ENCODE measurements at places on chromosomes 6 and 20. TPM values are rescaled to one million over a fixed set of nuclear protein-coding genes. Genes with fewer than 3 reads are reported as not detected.

DNA sequence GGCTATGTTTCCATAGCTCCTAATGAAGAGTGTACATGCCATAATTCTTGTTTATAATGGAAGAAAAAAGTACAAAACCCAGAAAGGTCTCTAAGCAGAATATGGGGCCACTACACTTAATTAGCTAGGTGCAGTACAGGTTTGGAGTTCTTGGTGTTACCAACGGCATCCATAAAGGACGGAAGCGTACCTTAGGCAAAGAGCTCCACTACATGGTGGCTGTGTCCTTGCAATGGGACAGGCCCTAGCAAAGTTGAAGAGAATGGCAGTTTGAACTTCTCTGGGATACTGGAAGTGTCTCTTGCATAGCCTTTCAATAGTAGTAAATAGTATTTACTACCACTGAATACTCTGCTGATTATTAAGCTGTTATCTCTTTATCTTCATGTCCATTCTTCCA lies 371.7 kb upstream of the MMS22L start:
- no peak for DNase-seq

DNA sequence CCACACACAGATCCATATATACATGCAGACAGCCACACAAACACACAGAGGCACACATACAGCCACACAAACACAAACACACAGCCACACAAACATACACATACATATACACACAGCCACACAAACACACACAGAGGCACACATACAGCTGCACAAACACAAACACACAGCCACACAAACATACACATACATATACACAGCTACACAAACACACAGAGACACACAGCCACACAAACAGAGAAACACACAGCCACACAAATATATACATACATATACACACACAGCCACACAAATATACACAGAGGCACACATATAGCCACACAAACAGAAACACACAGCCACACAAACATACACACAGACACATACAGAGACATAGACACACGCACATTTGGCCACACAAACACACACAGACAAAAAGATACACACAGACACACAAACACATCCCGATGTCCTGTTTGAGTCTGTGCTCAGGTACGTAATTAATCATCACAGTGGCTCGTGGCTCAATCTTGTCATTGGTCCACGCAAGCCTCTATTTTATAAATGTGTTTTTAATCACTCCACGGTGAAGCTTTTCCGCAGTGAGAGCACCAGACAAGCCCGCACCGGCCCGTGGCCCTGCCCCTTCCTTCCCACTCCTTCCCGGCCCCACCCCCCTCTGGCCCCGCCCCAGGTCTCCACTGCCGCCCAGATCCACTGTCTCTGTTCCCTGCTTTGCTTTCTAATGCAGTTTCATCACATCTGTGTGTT lies 135.3 kb downstream of the CDH4 start:
- DNase-seq = no peak

- DNase-seq = peak; percentile 89
Measured at GRCh38 chr6:41940759-41941279, 789 bp downstream of the CCND3 start.

- DNase-seq = no peak
Measured at GRCh38 chr6:125815080-125815910, 24.5 kb downstream of the NCOA7 start.

DNA sequence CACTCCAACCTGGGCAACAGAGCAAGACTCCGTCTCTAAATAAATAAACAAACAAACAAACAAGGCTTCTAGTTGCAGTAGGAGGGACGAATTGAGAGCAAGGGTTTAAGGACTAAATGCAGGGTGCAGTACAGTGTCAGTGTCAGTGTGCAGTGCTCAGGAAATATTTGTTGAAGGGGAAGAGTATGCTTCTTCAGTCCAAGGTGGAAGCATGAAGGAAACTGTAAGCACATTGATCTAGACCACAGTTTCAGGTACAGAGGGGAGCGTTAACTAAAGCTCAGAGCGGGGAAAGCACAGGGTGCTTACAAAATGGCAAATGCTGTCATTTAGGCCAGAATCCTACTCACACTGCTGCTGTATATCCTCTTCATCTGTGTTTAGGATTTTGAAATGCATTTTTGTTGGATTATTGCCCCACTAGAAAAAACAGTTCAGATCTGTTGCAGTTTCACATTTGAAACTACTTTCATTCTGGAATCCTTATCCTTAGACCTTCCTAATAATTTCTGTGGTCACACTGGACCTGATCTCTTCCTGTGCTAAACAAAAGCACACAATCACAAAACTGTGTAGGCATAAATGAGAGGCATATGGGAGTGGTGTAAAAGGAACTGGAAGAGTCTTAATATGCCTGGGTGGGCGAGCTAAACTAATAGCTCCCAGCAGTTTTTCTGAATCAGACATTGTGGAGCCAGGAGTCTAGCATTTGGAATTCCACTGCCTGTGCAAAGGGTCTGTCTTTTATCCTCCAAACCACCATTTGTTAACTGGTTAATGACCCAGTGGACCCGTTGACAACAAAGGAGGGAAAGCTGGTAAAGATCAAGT lies 41.4 kb downstream of the CBFA2T2 start:
- no peak for DNase-seq

DNA sequence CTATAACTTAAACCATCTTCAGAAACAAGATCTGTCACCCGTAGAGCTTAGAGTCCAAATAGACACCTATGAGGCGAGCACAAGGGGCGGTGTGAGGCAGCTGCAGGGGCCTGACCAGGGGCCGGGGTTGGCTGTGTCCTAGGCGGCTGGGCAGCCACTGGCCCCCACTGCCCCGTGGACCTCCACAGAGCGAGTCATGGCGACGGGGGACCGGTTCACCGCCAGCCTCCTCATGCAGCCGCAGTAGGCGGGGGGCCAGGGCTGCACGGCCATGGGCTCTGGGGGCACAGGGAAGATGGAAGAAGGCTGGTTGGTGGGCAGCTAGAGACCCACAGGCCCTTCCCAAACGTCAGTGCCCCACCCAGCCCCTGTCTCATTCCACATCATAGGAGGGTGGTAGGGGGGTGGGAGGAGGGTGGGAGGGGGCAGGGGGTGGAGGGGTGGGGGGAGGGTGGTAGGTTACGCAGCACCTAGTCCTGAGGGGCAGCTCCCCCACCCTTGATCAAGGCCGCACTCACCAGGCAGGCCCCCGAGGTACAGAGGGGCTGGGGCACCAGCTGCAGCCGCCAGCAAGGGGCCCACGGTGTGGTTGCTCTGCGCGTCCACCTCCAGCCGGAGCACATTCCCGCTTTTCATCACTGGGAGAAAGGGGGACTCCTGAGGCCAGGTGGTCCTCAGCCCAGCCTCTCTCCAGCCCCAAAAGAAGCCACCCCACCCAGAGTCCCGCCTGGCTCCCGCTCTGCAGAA lies 6.6 kb downstream of the ADRM1 start:
- no peak for DNase-seq

The MAP1LC3A gene
- total RNA-seq = 4.7 TPM

GRCh38 chr20:30811885-30812671 lies 445.4 kb upstream of the DEFB115 start:
- peak; percentile 46 for DNase-seq

The BACH2 gene
- 22.6 TPM for total RNA-seq

DNA sequence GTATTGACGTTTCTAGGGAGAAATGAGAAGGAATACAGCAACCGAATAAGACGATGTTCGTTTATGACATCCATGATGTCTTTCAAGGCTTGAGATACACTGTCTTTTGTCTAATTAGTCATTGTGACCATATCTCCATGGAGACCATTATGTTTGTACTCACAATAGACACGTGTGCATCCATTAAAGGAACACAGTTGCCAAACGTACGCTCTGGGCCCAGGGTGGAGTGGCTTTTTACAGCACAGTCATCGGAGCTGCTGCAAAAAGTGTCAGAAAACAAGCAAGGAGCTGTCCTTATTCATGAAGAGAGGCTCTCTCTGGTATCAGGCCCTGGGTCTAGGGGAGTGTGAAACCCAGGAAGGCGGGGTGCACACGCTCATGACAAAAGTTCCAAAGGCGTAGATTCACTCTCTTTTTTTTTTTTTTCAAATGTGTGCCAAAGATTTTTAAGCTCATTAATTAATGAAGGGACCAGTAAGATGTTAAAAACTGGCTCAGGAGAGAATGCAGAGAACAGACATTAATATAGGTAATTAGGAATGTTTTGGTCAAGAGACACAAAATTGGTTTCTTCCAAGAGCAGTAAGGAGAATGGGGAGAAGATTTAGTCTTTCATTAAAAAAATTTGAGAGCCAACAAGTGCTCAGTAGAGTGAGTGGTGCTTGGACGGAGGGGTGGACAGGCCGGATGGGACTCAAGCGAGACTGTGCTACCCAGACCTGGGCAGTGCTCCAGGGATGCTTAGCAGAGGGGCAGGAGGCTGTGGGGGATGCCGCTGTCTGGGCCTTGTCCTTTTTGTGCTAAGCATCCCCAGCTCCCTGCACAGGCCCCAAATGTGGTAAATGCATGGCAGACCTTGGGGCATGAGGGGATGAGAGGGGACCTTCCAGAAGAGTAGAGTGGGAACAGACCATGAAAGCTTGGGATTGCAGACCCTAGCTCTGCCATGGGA lies 34.9 kb upstream of the GTSF1L start:
- DNase-seq = no peak

DNA sequence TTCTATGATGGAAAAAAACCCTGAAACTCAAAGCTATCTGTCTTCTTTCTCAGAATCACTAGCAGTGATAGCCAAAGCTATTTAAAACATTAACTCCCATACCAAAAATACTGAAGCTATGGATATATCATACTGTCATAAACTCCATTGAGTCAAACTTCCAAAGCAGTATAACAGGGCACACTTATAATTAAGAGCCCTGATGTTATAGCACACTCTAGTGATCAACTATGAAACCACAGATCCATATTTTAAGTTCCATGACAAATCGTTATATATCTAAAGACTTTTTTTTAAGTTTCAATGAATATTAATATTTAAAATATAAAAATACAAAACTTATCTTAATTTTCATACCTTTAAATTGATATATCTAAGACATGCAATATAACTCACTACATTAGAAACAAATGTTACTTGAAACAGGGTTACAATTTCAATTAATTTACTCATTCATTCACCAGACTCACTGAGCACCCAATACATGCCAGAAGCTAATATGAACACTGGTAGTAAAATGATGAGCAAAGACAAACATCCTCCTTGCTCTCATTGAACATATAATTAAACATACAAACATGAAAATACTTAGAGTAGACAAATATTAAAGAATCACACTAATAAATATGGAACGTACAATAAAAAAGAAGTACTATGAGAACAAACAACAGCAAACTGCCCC lies 69.3 kb downstream of the IBTK start:
- no peak for DNase-seq

DNA sequence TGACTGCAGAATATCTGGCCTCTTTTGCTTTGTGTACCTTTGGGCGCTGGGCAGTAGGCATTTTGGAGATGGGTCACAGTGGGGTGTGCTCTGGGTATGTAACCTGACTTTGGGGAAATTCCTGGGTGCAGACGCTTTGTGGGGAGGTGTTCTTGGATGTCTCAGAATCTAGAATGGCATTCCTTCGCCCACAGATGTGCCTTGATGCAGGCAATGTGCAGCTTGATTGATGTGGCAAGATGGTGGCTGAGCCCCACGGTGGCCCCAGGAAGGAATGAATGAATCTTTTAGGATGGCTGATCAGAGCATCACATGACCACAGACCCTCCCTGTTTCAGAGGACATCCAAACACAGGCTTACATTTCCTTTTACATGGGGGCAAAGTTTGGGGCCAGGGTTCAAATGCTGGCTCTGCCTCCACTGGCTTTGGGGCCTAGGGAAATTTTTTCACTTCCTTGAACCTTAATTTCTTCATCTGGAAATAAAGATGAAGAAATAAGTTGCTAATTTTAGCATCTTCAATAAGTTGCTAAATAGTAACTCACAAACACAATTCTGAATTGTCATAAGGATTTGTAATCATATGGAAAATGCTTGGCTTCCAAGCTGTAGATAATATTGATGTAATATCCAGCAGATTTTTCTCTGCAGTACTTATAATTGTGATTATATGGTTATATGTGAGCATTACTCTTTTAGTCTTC lies 5.6 kb downstream of the PPP1R16B start:
- no peak for DNase-seq

DNA sequence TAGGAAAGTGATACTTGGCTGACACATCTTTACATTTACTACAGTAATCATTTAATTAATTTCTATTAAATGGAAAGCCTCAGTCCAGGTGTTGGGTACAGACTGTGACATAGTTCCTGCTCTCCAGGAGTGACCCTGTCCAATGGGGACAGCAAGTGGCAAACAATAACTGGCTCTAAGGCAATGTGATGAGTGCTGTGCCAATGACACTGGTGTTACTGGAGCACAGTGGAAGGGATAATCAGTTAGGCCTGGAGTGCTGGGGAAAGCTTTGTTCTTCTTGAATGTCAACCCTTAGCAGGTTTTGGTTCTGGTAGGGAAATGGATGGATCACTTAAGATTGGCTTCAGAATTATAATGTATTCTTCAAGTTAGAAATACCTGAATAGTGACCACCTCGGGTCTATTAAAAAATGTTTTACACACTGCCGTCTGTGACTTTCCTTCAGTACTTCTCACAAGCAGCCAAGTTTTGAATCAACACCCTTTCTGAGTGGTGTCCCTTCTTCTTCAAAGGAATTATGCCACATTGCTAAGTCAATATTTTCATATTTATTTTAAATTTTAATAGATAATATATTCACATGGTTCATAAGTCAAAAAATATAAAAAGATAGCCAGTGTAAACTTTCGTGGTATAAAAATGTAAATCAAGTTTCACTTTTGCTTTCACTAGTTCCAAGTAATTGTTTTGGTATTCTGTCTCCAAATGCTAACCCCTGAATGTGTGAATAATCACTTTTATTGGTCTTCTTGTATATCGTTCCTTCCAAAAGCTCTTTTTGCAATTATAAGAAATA lies 9.6 kb downstream of the CMTR1 start:
- DNase-seq = no peak

GRCh38 chr20:53872561-53873229 lies 197.7 kb downstream of the BCAS1 start:
- DNase-seq = peak; percentile 75

- DNase-seq = no peak
Measured at GRCh38 chr6:122222761-122223160, 176.7 kb upstream of the HSF2 start.

The IDH3B gene
- 96.0 TPM for total RNA-seq

DNA sequence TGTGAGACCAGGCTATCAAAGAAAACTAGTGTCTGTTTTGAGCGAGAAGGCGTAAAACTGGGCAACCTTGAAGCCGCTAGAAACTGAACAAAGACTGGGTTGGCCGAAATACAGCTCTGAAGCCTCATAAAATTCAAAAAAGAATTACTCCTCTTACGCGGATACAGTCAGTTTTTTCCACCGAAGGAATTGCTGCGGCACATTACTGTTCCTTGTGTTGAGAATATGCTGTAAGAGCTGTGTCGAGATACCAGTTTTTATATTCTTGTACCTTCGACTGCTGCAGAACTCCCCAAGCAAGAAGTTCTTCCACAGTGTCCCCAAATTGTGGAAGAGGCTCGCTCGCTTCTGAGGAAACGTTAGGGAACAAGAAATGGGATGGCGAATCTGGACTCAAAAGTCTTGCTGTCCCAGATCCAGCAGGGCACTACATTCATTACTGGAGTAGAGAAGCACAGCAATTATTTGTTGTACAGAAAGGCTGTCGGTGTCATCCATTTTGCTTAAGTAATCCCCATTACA lies 523 bp upstream of the COX7A2 start:
- no peak for DNase-seq
